HL-60 (cell line): ENCODE measurements at places on chromosomes 3 and 15.

DNA sequence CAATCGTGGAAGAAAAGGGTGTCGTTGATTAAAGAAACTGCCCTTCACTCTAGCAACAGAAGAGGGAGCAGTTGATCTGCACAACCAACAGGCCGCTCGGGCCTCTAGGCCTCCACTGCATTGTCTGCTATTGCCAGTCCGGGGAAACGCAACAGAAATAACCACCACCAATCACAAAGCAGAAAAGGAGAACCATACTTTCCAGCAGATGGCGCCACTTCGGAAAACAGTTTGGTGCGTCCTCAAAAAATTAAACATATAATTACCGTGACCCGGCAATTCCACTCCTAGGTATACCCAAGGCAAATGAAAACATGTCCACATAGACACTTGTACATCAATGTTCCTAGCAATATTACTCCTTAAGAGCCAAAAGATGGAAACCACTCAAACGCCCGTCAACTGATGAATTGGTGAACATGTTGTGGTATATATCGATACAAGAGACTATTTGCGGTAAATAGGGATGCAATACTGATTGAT is 154.1 kb downstream of the TJP1 start:
- peak; percentile 49 for DNase-seq

- DNase-seq: peak; percentile 36
Measured at GRCh38 chr3:143171141-143171980, 51.8 kb downstream of the CHST2 start.

DNA sequence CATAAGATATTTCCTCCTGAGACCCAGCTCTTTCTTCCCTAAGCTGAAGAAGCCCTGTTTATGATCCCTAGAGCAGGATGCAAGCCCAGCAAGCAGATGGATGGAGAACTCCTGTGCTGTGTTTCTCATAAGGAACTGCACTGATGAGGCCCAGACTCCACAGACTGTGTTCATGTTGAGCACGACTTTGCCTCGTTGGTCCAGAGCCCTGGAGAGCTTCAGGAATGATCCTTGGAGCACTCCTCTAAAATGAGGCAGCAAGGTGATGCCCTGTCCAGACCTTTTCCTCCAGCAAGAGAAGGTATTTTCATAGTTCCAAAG is 83.8 kb downstream of the MYLK start:
- DNase-seq: no peak

GRCh38 chr3:34053626-34054025 is 255.2 kb downstream of the PDCD6IP start:
- DNase-seq: no peak

GRCh38 chr15:46409841-46410301 is 775.0 kb downstream of the SQOR start:
- no peak for DNase-seq

- DNase-seq: no peak
Measured at GRCh38 chr3:14922863-14923262, 24.5 kb upstream of the NR2C2 start.

- no peak for DNase-seq
Measured at GRCh38 chr15:66292571-66293418, 573 bp upstream of the DIS3L start.

GRCh38 chr3:13529196-13530112 is 19.5 kb upstream of the FBLN2 start:
- DNase-seq: no peak

DNA sequence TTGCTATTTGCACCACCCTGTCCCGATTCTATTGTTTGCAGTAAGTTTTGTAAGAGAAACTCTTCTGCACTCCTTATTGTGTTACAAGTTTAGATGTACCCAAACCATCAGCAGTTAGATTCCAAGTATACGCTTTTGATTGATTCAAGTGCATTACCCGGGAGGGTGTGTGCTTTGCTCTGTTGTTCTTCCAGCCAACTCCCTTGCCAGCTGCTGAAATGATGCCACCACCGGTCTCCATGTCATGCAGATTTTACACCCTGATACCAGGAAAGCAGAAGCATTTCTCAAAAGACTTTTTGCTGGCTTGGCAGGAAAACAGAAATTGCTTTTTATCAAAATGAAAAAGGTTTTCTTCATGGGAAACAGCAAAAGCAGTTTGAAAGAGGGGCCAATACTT is 1006.6 kb upstream of the CFAP20DC start:
- DNase-seq: no peak

DNA sequence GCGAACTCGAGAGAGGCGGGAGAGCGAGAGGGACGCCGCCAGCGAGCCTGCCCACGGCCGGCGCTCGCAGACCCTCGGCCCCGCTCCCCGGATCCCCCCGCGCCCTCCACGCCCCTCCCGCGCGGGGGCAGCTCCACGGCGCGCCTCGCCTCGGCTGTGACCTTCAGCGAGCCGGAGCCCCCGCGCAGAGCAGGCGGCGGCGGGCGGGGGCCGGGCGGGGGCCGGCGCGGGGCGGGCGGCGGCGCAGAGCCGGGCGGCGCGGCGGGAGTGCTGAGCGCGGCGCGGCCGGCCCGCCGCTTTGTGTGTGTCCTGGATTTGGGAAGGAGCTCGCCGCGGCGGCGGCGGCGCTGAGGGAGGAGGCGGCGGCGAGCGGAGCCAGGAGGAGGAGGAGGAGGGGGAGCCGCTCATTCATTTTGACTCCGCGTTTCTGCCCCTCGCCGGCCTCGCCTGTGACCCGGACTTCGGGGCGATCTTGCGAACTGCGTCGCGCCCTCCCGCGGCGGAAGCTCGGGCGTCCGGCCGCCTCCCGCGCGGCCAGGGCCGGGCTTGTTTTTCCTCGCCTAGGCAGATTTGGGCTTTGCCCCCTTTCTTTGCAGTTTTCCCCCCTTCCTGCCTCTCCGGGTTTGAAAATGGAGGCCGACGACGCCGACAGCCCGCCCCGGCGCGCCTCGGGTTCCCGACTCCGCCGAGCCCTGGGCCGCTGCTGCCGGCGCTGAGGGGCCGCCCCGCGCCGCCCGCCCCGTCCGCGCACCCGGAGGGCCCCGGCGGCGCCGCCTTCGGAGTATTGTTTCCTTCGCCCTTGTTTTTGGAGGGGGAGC is 524 bp downstream of the IGF1R start:
- DNase-seq: peak; percentile 29

GRCh38 chr3:146577662-146578061 is 27.5 kb downstream of the PLSCR5 start:
- no peak for DNase-seq

DNA sequence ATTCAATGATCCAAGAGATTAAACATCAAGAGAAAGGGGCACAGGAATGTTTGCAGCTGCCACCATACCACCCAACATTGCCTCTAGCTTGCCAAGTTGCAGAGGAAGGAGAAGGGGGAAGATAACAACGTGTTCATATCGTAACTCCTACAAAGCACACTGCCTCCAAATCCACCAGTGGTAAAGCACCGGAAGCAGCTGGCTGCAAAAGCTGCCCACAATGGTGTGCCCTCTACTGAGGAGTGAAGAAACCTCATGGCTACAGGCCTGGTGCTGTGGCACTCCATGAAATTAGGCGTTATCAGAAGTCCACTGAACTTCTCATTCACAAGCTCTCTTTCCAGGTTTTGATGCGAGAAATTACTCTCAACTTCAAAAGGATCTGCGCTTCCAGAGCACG is 263.9 kb upstream of the STT3B start:
- peak; percentile 92 for DNase-seq

DNA sequence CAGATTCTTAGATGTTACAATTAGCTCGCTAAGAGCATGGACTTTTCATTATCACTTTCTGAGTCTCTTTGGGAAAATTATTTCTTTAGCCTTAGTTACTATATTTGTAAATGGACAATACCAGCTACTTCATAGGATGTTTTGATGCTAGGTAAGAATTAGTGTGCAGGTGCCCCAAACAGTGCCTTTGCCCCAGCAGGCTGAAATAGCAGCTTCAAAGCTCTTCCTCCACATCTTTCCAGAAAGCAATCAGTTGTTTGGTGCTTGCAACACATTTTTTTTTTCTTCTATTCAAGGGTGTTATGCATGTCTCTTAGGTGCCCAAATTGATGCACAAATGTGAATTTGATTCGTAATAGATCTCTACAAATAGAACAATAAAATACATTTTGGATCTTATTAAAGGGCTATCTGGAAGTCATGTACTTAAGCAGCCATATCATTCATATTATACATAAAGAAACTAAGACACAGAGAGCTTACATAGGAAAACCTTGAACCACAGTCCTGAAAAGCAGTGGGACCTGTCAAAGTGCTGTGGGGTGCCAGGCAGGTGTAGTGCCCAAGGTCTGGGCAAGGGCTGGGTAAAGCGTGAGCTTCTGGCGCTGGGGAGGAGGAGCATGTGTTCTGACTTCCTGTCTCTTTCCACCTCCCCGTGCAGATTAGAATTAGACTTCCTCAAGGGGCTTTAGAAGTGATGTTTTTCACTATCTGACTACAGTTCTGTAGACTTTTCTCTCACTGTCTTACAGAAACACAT is 62.9 kb downstream of the FNDC3B start:
- no peak for DNase-seq

GRCh38 chr15:61809216-61809615 is 251.0 kb downstream of the VPS13C start:
- no peak for DNase-seq

GRCh38 chr3:51354731-51355615 is 30.1 kb upstream of the MANF start:
- no peak for DNase-seq

DNA sequence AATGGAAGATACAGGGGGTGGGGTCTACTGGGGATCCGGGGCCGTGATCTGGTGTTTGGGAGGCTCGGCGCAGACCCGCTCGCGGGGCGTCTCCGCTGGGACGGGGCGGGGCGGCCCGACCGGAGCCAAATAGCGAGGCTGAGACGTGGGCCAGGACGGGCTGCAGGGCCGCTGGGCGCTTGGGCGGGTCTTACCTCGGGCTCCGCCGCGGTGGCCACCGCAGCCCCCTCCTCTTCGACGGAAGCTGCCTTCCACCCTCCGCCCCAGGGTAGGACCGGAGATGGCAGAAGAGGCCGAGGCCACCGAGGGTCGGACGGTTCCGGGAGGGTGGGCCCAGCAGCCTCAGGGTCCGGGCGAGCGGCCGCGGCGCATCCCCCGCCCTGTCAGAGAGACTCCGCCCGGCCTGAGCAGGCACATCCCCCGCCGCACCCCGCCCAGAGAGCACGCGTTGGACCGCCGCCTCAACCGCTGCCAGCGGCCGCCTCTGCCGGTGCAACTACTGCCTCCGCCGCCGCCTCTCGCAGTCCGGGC is 399 bp downstream of the MYO9A start:
- peak; percentile 36 for DNase-seq

DNA sequence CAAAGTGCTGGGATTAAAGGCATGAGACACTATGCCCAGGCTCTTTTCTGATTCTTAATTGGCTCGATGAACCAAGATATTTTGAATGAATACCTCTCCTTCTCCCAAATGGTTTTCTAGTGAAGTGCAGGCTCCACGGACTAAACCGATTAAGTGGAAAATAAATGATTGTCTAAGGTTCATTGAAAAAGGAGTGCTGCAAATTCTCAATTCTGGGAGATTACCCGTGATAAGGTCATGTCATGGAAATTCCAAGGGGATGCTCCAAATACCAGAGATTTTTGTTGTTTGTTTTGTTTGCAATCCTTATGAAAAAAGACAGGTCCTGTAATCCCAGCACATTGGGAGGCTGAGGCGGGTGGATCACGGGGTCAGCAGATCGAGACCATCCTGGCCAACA is 406.9 kb upstream of the TBL1XR1 start:
- no peak for DNase-seq

DNA sequence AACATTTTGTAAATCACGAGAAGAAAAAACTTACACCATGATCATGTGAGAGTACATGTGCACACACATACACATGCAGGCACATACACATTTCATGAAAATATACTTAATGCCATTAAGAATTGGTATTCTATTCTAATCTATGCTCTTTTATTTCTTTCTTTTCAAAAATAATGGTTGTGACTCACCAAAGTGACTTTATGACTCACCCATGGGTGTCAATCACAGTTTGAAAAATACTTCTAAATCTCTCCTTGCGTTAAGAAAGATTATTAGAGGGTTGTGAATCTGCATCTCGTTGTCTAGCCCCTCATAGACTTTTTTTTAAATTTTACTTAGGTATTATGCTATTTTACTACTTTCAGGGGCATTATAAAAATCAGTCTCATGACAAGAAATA is 254.2 kb downstream of the TUSC7 start:
- no peak for DNase-seq

- DNase-seq: no peak
Measured at GRCh38 chr15:80034629-80035028, 24.8 kb upstream of the ZFAND6 start.

DNA sequence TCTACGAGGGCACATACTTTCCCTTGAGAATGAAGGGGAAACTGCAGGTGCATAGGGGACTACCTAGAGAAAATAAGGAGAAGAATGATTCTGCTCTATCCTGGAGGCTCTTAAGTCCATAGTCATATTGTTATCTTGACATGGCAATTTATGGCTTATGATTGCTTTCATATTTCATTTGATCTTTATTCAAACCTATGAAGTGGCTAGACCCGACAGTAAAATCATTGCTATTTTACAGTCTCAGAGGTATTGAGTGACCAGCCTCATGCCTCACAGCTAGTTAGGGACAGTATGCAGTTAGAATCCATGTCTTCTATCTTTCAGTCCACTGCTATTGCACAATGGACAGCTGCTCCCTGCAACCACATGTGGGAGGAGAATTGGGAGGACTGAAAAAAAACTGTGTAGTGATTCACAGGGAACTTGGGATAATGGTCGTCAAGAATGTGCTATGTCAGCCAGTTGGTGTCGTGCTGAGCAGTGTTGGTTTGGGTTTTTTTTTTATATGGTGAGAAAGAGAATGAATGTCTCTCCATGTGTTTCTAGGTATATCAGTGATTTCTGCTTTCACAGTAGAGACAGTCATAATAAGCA is 63.2 kb upstream of the SPPL2A start:
- no peak for DNase-seq

DNA sequence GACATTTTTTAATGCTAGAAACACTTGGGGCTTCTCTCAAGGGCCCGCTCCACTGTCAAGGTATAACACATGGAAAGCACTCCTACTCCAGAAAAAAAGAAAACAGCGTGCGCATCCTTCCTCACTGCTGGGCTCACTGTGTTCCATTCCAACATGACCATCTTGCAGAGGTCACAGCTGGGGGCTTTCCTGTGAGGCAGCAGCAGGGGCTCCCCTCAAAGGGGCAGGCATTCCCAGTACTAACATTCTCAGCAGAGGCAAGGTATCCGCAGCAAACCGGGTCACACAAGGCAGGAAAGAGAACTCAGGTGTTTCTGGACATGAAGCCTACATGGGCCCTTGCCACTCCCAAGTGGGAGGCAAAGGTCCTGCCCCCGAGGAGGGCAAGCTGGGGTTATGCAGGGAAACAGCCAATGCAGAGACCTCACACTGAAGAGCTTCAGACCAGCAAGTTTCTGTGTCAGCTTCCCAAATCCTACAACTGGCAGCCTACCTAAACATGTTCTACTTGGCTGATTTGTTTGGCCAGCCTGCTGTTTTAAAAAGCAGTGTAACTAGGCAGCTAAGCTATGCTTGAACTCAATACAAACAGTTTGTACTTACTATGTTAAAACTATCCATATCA is 6.4 kb downstream of the BDH1 start:
- no peak for DNase-seq
